ENCODE measurements at places on chromosomes 4 and X.

GRCh38 chr4:35970366-35970960 lies 273.9 kb downstream of the ARAP2 start:
- DNase-seq, result no peak

- no peak for DNase-seq
Measured at GRCh38 chr4:86007042-86007441, 352.8 kb downstream of the MAPK10 start.

- no peak for DNase-seq
Measured at GRCh38 chr4:109752525-109752924, 22.7 kb upstream of the PLA2G12A start.

DNA sequence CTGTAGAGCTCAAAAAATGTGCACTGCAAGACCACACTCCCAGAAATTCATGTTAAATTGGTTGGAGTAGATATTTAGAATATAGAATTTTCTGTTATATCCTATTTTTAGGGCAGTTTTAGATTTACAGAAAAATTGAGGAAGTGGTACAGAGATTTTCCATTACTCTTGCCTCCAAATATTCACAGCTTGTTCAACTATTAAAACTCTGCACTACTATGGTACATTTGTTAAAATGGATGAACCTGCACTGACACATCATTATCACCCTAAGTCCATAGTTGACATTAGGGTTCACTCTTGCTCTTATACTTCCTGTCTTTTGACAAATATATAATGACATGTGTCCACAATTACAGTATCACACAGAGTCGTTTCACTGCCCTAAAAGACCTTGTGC lies 1724.5 kb downstream of the C4orf33 start:
- DNase-seq, result no peak

DNA sequence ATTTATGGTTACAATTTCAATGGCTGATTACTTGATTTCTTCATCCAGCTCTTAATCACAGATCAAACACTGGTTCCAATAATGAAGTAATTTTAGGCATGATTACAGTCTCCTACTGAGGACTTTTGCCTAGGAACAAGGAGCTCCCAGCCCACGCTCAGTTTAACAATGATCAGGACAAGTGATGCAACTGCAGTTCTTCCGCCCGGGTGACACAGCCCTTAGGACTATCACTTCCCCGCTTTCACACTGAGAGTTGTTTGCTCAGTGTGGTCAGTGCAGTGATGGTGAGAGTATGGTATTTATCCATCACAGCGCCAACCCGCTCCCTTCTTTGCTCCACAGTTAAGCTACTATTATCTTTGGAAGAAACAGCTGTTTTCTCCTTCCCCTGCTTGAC lies 203.2 kb upstream of the MBNL3 start:
- DNase-seq, result no peak

Data from stimulated activated CD8-positive, alpha-beta memory T cell treated with anti-CD3 and anti-CD28 coated beads, Interleukin-15, amount 100 ng/mL, for 1 hour (primary cell).